ENCODE measurements at places on chromosomes 13 and 19.

GRCh38 chr19:17404015-17404414 lies 1.4 kb downstream of the BST2 start:
- DNase-seq, result no peak

DNA sequence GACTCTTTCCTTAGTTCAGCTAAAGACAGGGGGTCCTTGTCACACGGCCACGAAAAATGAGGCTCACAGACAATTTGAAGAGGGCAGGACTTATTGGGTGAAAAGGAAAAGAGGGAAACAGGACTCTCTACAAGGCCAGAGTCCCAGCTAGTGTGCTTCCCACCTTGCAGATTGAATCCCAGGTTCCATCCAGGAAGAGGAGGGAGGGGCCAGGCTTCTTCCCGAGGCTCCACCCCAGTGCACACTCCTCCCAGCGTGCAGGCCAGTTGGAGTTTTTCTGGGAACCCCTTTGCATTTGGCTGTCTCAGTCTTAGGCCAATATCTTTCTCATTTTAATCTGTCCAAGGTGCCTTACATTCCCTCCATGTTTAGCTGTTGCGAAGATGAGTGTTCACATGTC lies 106.8 kb downstream of the DNAJC3 start:
- DNase-seq, result no peak

DNA sequence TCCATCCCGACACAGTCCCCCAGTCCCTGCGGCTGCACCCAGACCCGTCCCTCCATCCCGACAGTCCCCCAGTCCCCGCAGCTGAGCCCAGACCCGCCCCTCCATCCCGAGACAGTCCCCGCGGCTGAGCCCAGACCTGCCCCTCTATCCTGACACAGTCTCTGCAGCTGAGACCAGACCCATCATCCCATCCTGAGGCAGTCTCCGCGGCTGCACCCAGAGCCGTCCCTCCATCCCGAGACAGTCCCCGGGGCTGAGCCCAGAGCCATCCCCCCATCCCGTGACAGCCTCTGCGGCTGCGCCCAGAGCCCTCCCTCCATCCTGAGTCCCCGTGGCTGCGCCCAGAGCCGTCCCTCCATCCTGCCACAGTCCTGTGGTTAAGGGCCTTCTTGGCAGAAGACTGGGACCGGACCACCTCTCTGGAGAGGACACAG lies 28.8 kb upstream of the TMEM255B start:
- DNase-seq, result no peak

- no peak for DNase-seq
These were observed 16.0 kb downstream of the FGF9 start for GRCh38 chr13:21686751-21687391.

GRCh38 chr19:9354651-9355050 lies 8.2 kb upstream of the ZNF177 start:
- DNase-seq, result no peak

GRCh38 chr19:10193790-10194499 lies 808 bp downstream of the DNMT1 start:
- no peak for DNase-seq

- DNase-seq, result no peak
These were observed 3.4 kb downstream of the ZMYM2 start for GRCh38 chr13:19961924-19962323.

GRCh38 chr13:99422586-99423220 lies 78.6 kb upstream of the TM9SF2 start:
- no peak for DNase-seq
